ENCODE measurements at places on chromosomes 4 and X.

DNA sequence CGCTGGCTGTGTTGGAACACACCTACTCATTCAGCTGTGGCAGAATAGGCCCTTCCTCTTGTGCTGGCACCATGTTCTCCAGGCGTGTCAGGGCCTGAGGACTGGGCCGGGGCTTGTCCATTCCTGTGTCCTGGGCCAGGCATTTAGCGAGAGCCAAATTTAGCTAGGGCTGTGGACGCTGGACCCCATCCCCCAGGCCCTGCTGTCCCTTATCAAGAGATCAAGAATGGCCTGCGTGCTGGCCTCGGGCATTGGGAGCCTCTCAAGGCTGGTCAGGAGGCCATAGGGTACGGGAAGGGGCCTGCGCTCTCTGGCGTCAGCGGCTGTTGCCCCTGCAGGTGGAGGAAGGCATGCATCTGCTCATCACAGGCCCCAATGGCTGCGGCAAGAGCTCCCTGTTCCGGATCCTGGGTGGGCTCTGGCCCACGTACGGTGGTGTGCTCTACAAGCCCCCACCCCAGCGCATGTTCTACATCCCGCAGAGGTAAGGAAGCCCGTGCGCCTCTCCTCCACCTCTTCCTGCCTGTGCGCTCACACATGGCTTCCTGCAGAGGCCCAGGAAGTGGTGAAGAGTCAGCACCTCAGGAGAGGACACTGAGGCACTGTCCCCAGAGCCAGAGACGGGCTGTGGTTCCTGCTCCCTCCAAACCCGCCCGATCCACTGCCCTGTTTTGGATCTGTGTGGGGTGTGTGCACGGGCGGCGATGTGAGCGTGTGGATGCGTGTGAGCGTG, 15.3 kb downstream of the ABCD1 start:
- no peak for DNase-seq

GRCh38 chr4:52477191-52477780, 181.8 kb downstream of the USP46 start:
- no peak for DNase-seq

DNA sequence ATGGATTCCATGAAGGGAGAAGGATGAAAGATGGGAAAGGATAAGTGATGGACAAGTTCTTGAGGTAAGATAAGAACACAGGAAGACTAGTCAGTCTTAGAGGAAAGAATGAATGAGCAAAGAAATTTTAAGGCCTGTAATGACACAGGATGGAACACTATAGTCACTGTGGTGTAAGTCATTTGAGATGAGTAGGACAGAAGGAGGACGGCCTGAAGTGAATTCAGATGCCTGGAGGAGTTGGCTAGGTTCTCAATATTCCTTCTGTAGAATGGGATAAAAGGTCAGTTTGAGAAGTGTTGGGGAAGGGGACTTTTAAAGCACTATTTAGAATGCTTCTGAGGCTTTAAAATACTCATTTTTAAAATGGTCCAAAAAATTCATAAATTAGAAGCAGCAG, 3.9 kb downstream of the MSMO1 start:
- no peak for DNase-seq

- no peak for DNase-seq
These were observed 2.3 kb upstream of the FNIP2 start for GRCh38 chr4:158766434-158767044.

GRCh38 chrX:48179691-48180090, 16.9 kb downstream of the SSX5 start:
- no peak for DNase-seq

DNA sequence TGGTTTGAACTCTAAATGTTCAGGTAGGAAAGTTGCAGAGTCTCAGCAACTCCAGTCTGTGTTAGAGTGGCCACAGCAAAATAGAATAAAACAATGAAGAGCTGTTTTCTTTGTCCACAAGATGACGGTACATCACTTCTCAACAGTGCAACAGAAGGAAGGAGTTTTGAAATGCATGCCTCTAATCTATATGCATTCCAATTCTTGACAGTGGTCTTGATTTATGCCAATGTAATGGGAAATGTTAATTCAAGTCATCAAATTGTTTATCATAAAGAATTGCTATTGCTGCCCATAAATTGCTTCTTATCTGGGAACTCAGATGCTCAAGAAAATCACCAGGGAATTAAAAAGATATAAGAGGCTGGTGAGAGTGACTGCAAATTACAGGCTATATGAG, 195.5 kb upstream of the PRPS2 start:
- no peak for DNase-seq

- DNase-seq = no peak
These were observed 9.1 kb downstream of the PITX2 start for GRCh38 chr4:110613745-110614144.

GRCh38 chr4:128301979-128302378, 14.4 kb upstream of the PGRMC2 start:
- no peak for DNase-seq

DNA sequence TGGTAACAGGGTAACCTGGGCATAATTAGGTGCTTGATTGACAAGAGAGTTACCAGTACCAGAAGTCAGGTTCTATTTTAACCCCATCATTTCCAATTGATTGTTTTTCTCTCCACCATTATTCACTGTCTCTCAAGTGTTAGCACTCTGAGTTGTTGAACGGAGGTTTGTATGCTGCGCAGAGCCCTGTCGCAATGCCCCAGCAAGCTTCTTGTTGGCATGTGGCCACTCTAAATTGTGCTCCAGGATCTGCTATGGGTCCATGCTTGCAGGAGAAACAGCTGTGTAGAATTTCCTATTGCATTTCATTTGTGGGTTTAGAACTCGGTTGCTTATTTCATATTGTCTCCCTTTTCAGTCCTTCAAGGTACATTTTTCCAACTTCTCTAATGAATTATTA, 98.2 kb downstream of the KLHL8 start:
- DNase-seq = no peak

GRCh38 chrX:49627086-49627777, 28.4 kb downstream of the GAGE1 start:
- DNase-seq = no peak

DNA sequence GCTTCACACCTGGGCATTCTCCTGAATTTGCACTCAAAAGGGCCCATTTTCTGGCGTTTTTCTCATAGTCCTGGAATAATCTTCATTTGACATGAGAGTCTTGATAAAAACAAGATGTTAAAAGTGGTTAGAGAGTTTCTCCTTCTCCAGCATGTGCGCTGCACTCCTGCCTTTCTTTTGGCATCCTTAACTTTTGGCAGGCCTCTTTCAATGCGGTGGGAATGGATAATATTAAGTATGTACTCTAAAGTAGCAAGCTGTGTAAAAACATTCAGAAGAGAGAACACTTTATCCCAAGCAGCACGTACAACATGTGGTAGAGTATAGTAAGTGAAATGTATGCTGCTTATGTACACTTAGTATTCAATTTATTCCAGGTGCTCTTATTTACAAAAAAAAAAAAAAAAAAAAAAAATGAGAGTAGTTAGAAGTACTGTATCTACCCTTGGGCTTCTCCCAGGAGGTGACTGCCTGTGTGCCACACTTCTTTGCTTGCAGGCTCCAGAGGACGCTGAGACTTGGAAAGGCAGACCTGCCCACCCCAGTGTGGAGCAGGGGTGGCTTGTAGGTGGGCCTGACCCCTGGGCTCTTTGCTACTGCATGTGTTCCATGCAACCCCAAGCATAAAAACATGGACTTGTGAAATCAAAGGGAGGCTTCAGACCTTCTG, 3.9 kb downstream of the FGF2 start:
- DNase-seq = no peak

- DNase-seq = no peak
These were observed 144.4 kb upstream of the RADX start for GRCh38 chrX:106467422-106467821.

DNA sequence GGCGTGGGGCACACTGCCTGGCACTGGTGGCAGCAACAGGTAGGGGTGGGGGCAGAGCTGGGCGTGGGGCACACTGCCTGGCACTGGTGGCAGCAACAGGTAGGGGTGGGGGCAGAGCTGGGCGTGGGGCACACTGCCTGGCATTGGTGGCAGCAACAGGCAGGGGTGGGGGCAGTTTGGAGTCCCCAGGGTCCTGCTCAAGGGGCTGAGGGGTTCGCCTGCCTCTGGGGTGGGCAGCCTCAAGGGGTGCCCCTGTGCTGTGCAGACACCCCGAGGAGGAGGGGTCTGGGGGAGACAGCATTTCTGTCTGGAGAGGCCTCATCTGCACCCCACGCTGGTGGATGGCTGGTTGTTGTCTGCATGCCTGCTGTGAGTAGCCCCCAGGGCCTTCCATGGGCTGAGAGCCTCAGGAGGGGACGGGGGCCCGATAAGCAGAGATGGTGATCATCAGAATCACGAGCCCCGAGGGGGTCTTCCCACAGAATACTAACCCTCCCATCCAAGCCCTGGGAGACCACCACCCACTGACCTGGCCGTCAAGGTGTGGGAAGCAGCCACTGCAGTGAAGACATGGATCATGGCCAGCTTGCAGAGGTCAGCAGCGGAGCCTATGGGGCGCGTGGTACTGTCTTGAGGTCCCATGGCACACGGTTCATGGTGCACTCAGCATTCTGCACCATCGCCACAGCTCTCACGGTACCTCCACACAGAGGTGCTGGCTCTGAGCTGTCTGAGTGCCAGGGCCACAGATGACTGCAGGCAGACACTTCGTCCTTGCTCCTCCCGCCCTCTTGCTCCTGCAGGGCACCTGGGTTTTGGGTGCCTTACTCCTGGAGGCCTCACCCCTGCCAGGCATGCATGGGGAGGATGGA, 21.5 kb downstream of the NAT8L start:
- DNase-seq = no peak

GRCh38 chr4:19694812-19695211, 556.9 kb upstream of the SLIT2 start:
- no peak for DNase-seq

DNA sequence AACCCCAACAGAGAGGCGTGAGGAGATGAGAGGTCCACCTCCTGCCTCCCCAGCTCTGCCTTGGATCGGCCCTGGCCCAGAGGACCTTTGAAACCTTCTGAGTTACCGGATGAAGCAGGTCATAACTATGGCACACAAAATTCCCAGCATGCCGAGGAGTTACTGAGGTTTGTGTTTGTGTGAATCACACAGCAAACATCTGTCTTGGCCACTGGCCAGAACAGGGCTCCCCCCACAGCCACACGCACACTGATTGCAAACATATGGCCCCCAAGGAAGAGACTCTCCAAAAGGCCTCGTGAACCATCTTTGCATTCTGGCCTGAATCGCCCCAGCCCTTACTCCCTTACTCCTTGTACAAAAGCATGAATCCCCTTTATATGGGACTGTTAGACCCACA, 18.9 kb downstream of the RPS4X start:
- DNase-seq = no peak

GRCh38 chr4:13793020-13793710, 165.6 kb upstream of the BOD1L1 start:
- DNase-seq = no peak

DNA sequence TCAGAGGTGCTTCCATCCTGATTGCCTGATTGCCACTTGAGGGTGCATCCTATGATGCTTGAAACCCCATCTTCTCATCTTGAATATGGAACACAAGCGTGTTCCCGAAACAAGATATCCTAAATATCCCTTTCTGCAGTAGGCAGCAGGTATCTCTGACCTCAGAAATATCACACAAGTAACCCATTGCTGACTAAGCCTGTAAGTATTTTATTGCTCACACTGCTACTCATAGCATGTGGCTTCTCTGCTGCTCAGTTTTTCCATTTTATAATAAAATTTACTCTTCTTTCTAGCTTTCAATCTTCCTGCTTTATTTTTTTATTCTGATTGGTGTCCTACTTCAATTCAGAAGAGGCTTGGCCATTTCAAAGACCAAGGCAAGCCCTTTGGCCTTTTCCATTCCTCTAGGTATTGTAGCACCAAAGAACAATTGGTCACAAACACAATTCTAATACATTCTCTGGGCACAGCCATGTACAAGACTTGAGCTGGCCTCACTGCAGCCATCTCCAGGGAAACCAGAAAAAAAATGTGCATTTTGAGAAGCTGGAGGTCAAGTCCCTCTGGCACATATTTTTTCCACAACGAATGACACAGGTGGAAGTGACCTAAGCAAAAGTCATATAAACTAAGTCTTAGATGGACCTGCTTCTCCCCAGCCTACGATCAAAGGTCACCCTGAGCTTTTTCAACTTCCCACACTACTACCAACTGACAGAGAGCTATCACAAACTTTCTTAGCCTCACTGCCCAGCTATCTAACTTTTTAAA, 107.0 kb downstream of the OR13H1 start:
- no peak for DNase-seq

DNA sequence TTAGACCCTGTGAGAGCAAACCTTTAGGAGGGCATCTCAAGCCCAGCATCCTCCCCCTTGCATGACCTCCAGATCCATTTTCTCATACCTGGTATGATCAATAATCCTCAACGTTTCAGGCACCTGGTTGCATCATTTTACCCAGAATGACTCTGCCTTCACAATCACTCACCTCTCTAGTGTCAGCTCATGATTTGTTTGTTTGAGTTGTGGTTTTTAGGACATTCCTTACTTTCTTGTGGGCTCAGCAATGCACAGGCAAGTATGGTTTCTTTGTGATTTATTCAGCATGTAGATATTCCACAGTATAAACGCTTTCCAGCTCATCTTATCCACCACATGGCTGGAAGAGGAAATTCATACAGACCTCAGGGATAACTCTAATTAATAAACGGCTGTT, 93.6 kb upstream of the CPEB2 start:
- DNase-seq = no peak

DNA sequence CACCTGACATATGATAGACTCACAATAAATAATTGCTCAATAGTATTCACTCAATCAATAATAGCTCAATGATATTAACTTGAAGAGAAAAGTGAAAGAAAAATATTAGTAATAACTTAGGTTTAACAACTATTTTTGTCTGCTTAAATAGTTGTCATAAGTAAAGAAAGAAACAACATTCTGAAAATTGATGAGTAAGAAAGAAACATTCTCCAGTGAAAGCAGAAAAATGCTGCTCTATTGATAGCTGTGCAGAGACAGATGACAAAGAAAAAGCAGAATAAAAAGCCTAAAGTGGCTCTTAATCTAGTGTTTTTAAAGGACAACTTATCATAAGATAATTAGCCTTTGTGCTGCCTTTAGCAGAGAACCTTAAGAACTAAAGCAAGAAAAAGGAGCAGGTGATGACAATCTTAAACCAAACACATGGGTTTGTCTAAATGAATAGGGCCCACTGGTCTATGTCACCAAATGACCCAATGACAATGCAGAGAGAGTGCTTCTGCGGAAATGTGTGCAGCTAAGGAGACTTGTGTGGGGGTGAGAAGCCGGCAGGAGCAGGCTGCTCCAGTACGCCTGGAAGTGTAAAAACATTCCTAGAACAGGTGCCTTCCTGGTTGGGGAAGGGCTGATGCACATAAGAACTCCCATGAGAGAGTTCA, 13.2 kb downstream of the HS3ST1 start:
- no peak for DNase-seq

DNA sequence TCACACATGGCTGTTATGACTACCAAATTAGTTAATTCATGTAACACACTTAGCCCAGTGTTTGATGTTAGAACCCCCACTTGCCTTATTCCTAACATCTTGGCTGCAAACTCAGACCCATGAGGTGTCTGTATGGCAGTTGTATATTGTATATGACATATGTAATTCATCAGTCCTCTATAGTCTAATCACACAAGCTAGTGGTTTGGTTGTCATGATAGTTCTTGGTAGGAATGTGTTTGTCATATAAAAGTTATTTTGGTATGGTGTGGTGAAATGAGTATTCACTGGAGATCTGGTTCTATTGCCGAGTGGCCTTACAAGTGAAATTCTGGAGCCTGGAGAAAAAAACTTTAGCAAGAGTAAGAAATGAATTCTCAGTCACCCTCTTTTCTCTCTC, 149.2 kb downstream of the AWAT2 start:
- no peak for DNase-seq

- DNase-seq = no peak
These were observed 126.0 kb downstream of the F11 start for GRCh38 chr4:186392017-186392416.

Data from NCI-H774 (cell line).